ENCODE measurements at places on chromosomes 2 and 18.

- DNase-seq: no peak
Measured at GRCh38 chr2:13884291-13884976, 748.1 kb upstream of the LRATD1 start.

DNA sequence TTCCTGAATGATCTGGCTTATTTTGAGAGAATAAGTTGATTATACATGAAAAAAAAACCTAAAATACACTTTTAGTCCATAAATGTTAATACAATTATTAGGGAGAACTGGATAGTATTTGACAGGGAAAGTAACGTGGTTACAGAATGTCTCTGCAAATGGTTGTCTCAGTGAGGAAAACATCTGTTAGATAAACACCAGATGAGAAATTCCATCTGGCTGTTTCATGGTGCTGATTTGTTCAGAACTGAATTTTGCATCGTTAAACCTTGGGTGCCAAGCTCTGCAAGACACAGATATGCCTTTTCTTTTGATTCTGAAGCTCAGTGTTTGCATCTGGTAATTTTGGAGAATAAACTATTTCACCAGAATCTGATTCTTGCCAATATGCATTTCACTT lies 90.4 kb downstream of the SCN3A start:
- DNase-seq: no peak

DNA sequence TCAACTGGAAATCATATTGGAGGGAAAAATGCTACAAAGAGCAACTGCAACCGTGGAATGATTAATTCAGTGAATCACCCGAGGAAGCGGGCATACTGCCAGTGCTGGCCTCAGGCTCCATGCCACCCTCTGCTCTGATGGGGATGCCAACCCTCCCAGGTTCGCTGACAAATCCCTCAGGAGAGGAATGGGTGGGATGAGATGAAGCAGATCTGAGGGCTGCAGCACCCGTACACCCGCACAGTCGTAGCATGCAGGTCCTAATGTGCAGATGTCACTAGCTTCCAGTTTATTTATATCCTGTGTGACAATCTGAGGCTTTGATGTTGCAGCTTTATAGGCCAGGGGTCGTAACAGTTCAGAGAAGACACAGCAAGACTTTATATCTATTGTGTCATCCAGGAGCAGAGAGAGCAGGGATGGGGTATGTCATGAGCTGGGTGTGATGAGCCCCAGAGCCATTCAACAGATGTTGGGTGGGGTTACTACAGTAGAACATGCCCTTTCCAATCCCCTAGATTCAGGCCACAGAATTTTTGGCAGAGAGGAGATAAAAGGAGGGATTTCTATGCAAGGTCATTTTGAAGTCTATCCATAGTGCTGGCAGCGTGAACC lies 44.6 kb downstream of the DPP4 start:
- DNase-seq: no peak

GRCh38 chr2:119155633-119156032 lies 2.9 kb downstream of the C1QL2 start:
- DNase-seq: peak; percentile 83

- DNase-seq: peak; percentile 43
Measured at GRCh38 chr18:79645291-79645983, 34.2 kb upstream of the CTDP1 start.

GRCh38 chr2:169082995-169083394 lies 13.6 kb downstream of the DHRS9 start:
- peak; percentile 86 for DNase-seq

DNA sequence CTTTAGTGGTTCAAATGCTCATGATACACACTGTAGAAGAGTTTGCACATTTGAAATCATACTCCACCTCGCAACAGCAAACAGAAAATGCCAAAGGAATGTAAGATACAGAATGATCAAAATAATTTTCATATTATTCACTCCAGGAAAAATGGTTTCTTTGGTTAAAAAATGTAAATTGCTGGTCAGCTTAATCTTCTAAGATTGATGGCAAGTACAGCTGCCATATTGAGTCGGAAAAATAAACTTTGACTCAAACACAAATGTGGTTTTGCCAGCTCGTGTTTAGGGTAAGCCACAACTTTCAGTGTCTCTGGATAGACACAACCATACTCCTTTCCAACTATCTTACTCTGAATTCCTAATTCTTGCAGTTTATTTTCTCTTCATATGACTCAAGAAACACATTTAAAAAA lies 154.9 kb upstream of the SMIM21 start:
- DNase-seq: no peak

DNA sequence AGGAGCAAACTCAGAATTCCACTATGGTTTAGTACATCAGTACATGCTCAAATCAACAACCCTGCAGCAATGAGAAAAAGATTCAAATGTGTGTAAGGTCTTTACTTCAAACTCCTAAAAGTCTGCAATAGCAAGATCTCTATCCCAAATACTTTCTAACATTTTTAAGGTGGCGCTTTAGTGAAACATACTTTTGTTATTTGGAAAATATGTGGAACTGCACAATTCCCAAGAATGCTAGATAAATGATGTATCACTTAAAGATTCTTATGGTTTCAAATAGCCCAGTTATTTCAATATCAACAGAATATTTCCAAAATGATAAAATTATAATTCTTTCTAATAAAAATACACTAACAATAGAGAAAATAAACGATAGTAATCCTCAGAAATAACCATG lies 227.6 kb upstream of the SMAD7 start:
- DNase-seq: no peak

DNA sequence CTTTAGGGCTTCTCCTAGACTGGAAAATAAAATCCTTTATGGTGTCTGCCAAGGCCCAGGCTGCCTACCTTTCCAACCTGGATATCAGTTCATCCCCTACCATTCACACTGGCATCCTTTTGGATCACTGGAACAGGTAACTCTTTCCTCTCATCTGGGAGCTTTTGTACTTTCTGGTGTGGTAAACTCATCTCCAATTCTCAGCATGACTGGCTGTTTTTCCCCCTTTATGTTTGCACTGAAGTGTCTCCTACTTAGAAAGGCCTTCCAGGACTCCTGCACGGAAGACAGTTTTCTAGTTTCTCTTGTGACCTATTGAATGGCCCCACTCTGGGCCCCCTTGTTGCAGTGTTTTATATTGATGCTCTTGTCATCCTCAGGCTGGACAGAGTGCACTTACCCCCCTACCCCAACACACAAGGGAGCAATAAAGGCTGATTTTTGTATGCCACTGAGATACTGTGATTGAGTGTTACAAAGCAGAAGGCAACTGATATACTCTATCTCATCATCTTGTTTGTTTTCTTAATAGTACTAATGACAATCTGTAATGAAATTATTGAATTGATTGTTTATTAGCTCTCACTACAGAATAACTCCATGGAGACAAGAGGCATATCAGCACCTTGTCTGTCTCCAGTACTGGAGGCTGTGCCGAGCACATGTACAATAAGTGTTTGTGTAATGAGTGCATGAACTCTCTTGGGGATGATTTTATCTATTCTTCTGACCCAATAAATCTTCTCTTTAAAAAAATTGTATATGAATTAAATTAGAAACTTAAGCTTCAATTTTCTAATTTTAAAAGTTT lies 129.9 kb downstream of the PIEZO2 start:
- DNase-seq: no peak

- DNase-seq: peak; percentile 80
Measured at GRCh38 chr2:118122594-118123281, 34.5 kb downstream of the INSIG2 start.

DNA sequence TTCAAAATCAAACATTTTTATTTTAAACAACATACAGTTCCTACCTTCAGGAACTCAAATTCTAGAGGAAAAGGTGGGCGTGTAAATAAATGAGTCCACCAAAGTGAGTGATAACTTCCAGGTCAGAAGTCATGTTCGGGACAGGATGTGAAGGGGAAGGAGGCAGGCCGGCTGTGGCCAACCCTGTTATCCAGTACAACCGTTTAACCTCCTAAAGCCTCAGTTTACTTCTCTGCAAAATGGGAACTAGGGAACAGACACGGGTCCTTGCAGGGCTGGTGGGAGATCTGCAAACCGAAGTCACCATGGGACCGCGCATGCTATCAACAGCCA lies 373 bp downstream of the EIPR1 start:
- DNase-seq: peak; percentile 61

DNA sequence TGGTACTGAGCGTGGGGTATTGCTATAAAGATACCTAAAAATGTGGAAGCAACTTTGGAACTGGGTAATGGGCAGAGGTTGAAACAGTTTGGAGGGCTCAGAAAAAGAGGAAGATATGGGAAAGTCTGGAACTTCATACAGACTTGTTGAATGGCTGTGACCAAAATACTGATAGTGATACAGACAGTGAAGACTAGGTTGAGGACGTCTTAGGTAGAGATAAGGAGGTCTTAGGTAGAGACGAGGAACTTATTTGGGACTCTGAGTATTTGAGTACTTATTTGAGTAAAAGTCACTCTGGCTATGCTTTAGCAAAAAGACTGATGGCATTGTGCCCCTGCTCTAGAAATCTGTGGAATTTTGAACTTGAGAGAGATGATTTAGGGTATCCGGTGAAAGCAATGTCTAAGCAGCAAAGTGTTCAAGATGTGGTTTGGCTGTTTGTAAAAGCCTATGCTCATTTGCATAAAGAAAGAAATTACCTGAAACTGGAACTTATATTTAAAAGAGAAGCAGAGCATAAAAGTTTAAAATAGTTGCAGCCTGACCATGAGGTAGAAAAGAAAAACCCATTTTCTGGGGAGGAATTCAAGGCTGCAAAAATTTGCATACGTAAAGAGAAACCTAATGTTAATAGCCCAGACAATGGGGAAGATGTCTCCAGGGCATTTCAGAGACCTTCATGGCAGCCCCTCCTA lies 219.6 kb downstream of the PDE1A start:
- no peak for DNase-seq

GRCh38 chr2:19536136-19536535 lies 177.7 kb upstream of the OSR1 start:
- no peak for DNase-seq

GRCh38 chr2:18050001-18050400 lies 171.5 kb downstream of the KCNS3 start:
- DNase-seq: no peak

DNA sequence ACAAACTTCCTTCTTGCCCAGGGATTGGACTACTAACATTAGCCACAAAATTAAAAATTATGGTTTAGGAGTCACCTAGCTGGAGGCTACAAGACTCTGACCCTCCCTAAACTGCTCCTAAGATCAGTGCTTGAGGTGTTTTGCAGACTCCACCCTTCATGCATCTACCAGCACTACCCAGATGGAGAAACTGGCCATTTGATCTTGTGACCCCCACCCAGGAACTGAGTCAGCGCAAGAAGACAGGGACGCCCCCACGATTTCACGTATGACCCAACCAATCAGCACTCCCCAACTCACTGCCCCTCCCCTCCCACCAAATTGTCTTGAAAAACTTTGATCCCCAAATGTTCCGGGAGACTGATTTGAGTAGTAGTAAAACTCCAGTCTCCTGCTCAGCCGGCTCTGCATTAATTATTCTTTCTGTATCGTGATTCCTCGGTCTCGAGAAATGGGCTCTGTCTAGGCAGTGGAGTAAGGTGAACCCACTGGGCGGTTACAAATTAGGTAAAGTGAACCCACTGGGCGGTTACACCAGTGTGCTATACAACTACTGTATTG lies 40.1 kb upstream of the CCDC88A start:
- peak; percentile 8 for DNase-seq

- DNase-seq: peak; percentile 55
Measured at GRCh38 chr18:57649556-57650500, 28.2 kb upstream of the NARS1 start.
